T1000 (cell line): ENCODE measurements at places on chromosomes 12 and 14.

DNA sequence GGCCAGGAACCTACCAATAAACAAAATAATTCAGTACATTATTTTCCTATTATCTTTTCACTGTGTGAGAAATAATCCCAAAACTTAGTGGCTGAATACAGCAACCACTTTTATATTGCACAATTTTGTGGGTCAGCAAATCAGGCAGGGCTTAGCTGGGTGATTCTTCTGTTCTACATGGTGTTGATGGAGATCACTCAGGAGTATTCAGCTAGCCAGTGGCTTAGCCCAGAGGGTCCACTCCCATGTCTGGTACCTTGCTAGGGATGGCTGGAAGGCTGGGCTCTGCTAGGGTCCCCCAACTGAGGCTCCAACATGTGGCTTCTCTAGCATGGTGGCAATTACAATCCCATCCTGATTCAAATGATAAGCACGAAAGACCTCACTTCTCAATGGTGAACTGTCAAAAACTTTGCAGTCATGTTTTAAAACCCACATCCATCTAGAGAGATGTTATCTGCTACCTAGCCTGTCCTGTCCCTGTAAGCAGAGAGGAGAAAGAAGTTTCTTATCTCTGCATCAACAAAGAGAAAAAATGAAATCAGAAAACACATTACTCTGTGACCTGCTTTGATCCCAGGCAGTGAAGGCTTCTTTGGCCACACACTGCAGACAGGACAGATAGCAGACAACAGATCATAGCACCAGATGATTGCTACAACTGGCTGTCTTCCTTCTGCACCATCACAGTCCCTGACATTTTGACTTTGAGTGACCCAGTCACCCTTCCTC, 51.0 kb upstream of the MYL2 start:
- DNase-seq: no peak

- no peak for DNase-seq
Observed at GRCh38 chr12:131323879-131324278, 370.2 kb downstream of the ADGRD1 start.

- no peak for DNase-seq
Observed at GRCh38 chr12:13839365-13840336, 141.8 kb downstream of the GRIN2B start.

- DNase-seq: no peak
Observed at GRCh38 chr14:56414236-56414635, 165.4 kb upstream of the TMEM260 start.

DNA sequence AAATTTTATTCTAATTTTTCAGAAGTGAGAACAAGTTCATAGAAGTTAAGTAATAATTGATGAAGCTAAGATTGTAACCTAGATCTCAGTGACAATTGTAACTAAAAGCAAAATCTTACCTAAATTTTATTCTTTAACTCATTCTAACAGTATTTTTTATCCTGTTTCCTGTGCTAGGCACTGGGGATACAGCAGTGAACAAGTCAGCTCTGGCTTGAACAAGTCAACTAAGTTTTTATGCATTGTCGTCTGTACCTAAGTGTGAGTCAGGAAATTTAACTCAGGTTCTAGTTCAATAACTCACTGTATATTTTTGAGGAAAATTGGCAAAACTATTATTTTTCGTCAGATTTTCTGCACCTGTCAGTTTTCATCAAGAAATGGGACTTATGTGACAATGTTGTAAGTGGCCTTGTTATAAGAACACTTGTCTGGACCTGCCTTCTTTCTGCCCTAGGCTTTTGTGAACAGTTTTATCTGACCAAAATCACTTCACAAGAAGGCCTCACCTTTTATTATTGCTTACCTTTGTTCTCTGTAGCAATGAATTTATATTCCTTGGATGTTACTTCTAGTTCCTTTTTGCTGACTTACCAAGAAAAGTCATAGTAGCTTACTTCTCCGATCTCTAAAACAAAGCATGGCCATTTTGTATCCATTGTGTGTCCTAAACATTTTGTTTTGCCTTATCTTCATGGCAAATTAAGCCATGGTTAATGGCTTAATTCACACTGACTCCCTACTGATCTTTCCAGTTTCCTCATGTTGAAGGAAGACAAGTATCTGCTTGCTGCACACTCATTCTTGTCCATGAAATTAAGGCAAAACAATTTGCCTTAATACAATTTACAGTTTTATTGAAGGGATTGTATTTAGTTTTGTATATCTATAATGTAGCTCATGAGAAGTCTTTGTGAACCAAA, 2.7 kb downstream of the TMTC3 start:
- DNase-seq: no peak

GRCh38 chr12:66836623-66837310, 157.9 kb upstream of the GRIP1 start:
- no peak for DNase-seq
